ENCODE measurements at places on chromosomes 13 and 19. TPM values are rescaled to one million over a fixed set of nuclear protein-coding genes. Genes with fewer than 3 reads are reported as not detected.

DNA sequence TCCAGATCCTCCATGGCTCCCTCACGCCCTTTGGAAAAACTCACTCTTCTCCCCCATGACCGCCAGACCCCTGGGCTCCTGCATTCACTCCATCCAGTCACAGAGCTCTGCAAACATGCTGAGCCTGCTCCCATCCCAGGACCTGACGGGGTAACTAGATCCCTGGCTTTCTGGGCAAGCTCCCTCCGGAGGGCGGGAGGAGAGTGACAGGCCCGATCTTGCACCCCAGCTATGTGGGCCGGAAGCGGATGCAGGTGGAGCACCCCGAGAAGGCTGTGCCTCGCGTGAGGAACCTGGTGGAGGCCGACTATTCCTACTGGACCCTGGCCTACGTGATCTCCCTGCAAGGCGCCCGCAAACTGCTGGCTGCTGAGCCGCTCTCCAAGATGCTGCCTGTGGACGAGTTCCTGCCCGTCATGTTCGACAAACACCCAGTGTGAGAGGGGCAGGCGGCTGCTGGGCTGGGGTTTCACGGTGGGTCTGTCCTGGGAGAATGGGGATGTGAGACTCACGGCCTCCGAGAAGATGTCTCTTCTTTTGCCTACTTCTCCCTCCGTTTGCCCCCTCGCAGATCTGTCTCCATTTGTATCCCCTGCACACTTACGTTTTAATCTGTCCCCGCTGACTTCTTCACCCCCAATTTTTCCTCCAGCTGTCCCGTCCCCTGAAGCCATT, 25.2 kb downstream of the COLGALT1 start:
- no peak overlapping the region for H3K27ac ChIP-seq
- H3K4me3 ChIP-seq: no peak overlapping the region
- H3K36me3 ChIP-seq: no peaks in the 10 kb centered on the region
- no peaks in the 10 kb centered on the region for H3K27me3 ChIP-seq

The KLF1 gene
- 0.77 TPM for total RNA-seq

The OR7A5 gene
- not detected for total RNA-seq

The ZIK1 gene
- 26.5 TPM for total RNA-seq

GRCh38 chr19:46124638-46125115, at the start of gene IGFL3:
Gene IGFL3, minus strand, starts transcription at chr19:46124688. Its CDS starts 39 bp downstream, at chr19:46124649.
- no peaks in the 10 kb centered on the region for H3K4me1 ChIP-seq
- DNase-seq: no peak
- H3K36me3 ChIP-seq: no peaks in the 10 kb centered on the region
- H3K4me3 ChIP-seq: no peak within 1 kb of the TSS
- H3K27me3 ChIP-seq: no peaks in the 10 kb centered on the region

- peak overlapping the region; percentile 60 for H3K27ac ChIP-seq
- peak; percentile 68 for DNase-seq
- H3K27me3 ChIP-seq: no peaks in the 10 kb centered on the region
Observed at GRCh38 chr13:48492470-48493065, 40.3 kb downstream of the RCBTB2 start.

DNA sequence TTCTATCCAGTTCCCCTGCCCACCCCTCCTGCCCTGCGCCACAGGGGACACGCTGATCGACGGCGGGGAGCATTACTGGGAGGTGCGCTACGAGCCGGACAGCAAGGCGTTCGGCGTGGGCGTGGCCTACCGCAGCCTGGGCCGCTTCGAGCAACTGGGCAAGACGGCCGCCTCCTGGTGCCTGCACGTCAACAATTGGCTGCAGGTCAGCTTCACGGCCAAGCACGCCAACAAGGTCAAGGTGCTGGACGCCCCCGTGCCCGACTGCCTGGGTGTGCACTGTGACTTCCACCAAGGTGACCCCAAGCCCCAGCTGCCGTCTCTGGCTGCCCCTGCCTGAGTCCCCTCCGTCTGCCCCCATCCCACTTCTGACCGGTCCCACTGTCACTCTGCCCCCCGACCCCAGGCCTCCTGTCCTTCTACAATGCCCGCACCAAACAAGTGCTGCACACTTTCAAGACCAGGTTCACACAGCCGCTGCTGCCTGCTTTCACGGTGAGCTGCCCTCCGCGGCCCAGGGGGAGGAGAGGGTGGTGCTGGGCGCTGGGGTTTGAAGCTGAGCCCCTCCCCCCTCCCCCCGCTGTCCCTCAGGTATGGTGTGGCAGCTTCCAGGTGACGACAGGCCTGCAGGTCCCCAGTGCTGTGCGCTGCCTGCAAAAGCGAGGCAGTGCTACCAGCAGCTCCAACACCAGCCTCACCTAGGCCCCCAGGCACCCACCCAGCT, 15.5 kb downstream of the STAP2 start:
- DNase-seq: no peak
- no peaks in the 10 kb centered on the region for H3K36me3 ChIP-seq
- H3K4me3 ChIP-seq: no peak overlapping the region
- H3K27ac ChIP-seq: no peak overlapping the region

GRCh38 chr19:1828279-1829238, 16.5 kb upstream of the ATP8B3 start:
- H3K36me3 ChIP-seq: no peaks in the 10 kb centered on the region
- H3K27me3 ChIP-seq: no peaks in the 10 kb centered on the region
- H3K4me1 ChIP-seq: no peaks in the 10 kb centered on the region
- DNase-seq: no peak
- no peak overlapping the region for H3K27ac ChIP-seq
- no peak overlapping the region for H3K4me3 ChIP-seq

- H3K27ac ChIP-seq: no peak overlapping the region
- no peaks in the 10 kb centered on the region for H3K36me3 ChIP-seq
- no peak overlapping the region for H3K4me3 ChIP-seq
- H3K27me3 ChIP-seq: no peaks in the 10 kb centered on the region
- no peaks in the 10 kb centered on the region for H3K4me1 ChIP-seq
Observed at GRCh38 chr13:46088821-46089562, 15.8 kb downstream of the CPB2 start.

- H3K4me3 ChIP-seq: no peak overlapping the region
- no peak for DNase-seq
Observed at GRCh38 chr13:112963641-112964040, 5.4 kb upstream of the MCF2L start.

DNA sequence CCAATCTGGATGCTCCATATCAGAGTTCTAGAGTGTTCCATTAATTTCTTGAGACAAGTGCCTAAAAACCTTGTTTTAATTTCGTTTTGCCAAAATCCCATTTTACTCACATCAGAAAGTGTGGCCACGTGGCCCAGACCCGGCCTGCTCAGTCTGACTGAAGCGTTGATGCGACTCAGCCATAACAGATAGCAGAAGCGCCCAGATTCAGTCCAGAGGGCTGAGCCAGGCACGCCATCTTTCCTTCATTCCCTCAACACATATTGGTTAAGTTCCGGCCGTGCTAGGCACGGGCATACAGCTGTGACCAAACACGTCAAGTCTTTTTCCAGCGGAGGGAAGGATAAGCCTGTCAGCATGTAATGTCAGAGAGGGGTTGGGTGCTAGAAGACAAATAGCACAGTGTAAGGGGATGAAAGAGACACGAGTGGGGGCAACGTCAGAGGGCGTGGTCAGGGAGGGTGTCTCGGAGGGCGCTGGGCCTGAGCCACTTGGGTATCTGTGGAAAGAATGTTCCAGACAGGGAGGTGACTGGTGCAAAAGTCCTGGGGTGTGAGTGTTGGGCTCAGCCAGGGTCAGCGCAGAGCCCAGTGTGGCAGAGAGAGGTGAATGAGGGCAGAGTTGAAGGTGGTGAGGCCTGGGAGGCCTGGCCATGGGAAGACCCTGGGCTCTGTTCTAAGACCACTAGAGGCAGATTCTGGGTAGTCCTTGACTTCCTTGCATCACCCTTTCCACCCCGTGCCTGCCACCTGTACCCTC, 3.1 kb downstream of the F10 start:
- no peaks in the 10 kb centered on the region for H3K4me1 ChIP-seq
- H3K4me3 ChIP-seq: no peak overlapping the region
- no peaks in the 10 kb centered on the region for H3K36me3 ChIP-seq
- no peak overlapping the region for H3K27ac ChIP-seq
- DNase-seq: no peak
- H3K27me3 ChIP-seq: no peaks in the 10 kb centered on the region

DNA sequence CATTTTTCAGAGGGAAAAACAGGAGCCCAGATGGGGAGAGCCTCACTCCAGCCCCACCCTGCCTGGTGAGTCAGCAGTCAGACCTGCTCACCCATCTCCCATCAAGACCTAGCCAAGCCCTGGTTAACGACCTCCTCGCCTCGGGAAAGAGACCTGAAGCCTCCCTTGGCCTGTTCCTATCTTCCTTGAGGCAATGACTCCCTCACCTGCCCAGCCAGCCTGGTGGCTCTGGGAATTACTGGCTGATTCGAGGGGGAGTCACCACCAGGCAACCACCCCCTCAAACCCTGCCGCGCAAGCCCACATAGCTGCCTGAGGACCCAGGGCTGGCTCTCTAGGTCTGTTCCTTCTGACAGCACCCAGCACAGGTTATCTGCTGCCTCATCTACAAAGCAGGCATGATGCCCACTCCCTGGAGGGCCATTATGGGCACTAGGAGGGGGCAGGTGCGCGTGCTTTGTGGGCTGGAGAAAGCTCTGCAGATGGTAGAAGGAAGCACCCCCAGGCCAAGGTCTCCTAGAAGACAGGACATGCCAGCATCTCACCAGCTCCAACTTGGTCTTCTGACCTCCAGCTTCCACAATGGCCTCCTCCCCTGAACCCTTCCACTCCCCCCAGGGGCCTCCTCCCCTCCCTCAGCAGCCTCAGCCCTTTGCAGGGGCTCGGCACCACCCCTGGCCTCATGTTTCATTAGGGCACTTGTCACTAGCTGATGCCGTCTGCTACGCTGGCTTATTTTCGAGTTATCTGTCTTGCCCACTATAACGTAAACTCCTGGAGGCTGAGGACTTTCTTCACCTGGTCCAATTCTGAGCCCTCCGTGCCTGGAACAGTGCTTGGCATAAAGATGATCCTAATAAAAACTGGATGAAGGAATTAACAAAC, 10.4 kb downstream of the DEDD2 start:
- H3K36me3 ChIP-seq: no peaks in the 10 kb centered on the region
- H3K4me3 ChIP-seq: no peak overlapping the region
- no peaks in the 10 kb centered on the region for H3K4me1 ChIP-seq
- H3K27me3 ChIP-seq: no peaks in the 10 kb centered on the region

DNA sequence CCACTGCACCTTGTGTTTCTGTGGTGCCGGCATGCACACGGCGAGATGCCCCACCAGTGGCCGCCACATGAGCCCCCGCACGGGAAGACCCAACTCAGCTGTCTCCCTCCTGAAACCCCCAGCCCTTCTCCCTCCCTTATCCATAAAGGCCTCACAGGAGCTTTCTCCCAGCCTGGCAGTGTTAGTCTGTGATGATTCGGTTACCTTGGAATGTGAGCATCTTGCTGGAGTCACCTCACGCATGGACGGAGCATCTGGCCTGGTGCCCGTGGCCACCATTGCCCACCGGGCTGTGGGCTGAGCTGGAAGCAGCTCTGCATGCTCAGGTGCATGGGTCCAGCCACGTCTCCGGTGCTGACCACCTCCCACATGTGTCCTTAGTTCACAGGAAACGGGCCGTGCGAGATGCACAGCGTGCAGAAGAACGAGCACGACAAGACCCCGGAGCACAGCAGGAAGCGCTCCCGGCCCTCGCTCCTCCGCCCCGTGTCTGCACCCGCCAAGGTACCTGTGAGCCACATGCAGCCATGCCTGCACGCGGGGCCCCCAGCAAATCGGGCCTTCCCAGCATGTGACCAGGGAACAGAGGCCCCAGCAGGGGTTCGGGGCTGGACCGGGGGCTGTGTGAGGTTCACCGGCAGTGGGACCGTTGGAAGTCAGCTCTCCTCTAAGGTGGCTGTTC, 22.0 kb downstream of the SIN3B start:
- no peaks in the 10 kb centered on the region for H3K36me3 ChIP-seq
- no peak overlapping the region for H3K27ac ChIP-seq
- no peak for DNase-seq
- no peaks in the 10 kb centered on the region for H3K4me1 ChIP-seq

The ALOX5AP gene
- total RNA-seq: 40.6 TPM

The MAP3K10 gene
- 1.2 TPM for total RNA-seq

- no peak for DNase-seq
- H3K36me3 ChIP-seq: no peaks in the 10 kb centered on the region
- no peak overlapping the region for H3K27ac ChIP-seq
- H3K27me3 ChIP-seq: no peaks in the 10 kb centered on the region
- no peak overlapping the region for H3K4me3 ChIP-seq
- no peaks in the 10 kb centered on the region for H3K4me1 ChIP-seq
Observed at GRCh38 chr13:107574517-107575210, 640.7 kb downstream of the LIG4 start.

GRCh38 chr13:107034236-107034872, 466.4 kb upstream of the ARGLU1 start:
- no peak overlapping the region for H3K27ac ChIP-seq
- H3K27me3 ChIP-seq: no peaks in the 10 kb centered on the region
- DNase-seq: no peak
- H3K4me1 ChIP-seq: no peaks in the 10 kb centered on the region
- no peaks in the 10 kb centered on the region for H3K36me3 ChIP-seq

GRCh38 chr13:77329911-77330584, 3.2 kb upstream of the MYCBP2 start:
- H3K36me3 ChIP-seq: no peaks in the 10 kb centered on the region
- no peak for DNase-seq
- H3K4me3 ChIP-seq: peak overlapping the region; percentile 86
- peak overlapping the region; percentile 81 for H3K27ac ChIP-seq
- H3K4me1 ChIP-seq: peaks cover 4% of the 10 kb centered on the region
- no peaks in the 10 kb centered on the region for H3K27me3 ChIP-seq

- H3K36me3 ChIP-seq: no peaks in the 10 kb centered on the region
- H3K4me3 ChIP-seq: no peak overlapping the region
- no peaks in the 10 kb centered on the region for H3K27me3 ChIP-seq
- no peak for DNase-seq
- H3K27ac ChIP-seq: no peak overlapping the region
Observed at GRCh38 chr19:33888665-33889064, 92.0 kb downstream of the KCTD15 start.

The C13orf42 gene
- total RNA-seq: not detected

GRCh38 chr19:31257025-31257424, 92.2 kb downstream of the TSHZ3 start:
- H3K4me3 ChIP-seq: no peak overlapping the region
- H3K4me1 ChIP-seq: no peaks in the 10 kb centered on the region
- no peak for DNase-seq
- no peaks in the 10 kb centered on the region for H3K36me3 ChIP-seq
- H3K27me3 ChIP-seq: no peaks in the 10 kb centered on the region
- H3K27ac ChIP-seq: no peak overlapping the region

The CYSLTR2 gene
- 0.26 TPM for total RNA-seq

The LGALS7 gene
- total RNA-seq: not detected

The GZMM gene
- total RNA-seq: 1.6 TPM

DNA sequence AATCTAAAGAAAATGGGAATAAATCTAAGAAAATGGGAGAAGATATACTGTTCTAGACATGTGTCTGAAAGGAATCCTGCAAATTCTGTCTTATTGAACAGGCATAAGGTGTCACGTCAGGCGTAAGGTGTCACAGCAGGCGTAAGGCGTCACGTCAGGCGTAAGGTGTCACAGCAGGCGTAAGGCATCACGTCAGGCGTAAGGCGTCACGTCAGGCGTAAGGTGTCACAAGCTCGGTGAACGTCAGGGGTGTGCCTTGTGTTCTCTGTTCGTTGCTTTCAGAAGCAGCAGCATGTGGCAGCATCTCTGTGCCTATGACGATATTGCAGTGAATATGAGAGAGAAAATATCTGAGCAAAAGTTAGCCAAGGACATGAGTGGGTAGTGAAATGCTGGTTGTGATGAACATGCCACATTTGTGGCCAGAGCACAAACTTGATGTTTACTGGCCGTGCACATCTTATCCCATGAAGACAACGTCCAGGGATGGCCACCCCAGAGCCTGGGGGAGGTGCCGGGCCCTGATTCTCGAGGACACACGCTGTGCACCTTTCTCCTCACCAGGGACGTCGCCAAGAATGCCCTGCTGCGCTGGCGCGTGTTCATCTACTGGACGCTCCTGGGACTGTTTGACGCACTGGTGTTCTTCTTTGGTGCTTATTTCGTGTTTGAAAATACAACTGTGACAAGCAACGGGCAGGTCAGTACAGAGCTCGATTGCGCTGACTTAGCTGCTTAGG, 107.0 kb upstream of the MCF2L start:
- no peaks in the 10 kb centered on the region for H3K27me3 ChIP-seq
- H3K36me3 ChIP-seq: no peaks in the 10 kb centered on the region
- no peak overlapping the region for H3K27ac ChIP-seq
- H3K4me1 ChIP-seq: no peaks in the 10 kb centered on the region

Data from uterus (tissue), 4 donors.